ENCODE measurements at places on chromosomes 2 and 18.

- no peak for DNase-seq
Measured at GRCh38 chr2:160910681-160911080, 249.5 kb upstream of the TANK start.

GRCh38 chr18:60493066-60493465 is 120.5 kb upstream of the MC4R start:
- no peak for DNase-seq

DNA sequence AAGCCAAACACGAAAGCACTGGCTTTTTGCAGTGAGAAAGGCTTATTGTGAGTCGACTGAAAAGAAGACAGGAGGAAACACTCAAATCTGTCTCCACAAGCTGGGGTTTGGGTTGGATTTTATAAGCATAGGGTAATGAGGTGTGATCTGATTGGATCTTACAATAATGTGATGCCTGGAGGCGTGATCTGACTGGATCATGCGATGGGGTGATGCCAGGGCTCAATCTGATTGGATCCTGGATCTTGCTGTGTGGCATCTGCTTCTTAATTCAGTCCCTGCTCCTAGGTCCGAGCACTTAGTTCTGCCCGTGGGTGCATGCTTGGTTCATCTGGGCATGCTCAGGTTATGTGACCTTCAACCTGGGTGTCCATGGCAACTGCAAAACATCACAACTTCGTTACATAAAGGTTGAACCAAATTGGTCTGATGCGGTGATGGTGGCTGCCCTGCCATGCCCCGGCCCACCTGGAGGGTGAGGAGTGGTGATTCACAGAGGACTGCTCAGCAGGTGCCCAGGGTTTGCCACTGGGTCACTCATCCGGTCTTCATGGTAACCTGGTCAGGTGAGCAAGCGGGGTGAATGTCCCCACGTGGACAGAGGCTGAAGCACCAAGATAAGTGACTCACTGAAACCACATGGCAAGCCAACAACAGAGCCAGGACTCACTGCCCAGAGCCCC is 111.0 kb downstream of the KCNF1 start:
- DNase-seq: no peak

GRCh38 chr2:107633580-107634147 is 193.0 kb upstream of the RGPD4 start:
- DNase-seq: no peak

- DNase-seq: no peak
Measured at GRCh38 chr2:96163415-96163767, 18.2 kb upstream of the DUSP2 start.

DNA sequence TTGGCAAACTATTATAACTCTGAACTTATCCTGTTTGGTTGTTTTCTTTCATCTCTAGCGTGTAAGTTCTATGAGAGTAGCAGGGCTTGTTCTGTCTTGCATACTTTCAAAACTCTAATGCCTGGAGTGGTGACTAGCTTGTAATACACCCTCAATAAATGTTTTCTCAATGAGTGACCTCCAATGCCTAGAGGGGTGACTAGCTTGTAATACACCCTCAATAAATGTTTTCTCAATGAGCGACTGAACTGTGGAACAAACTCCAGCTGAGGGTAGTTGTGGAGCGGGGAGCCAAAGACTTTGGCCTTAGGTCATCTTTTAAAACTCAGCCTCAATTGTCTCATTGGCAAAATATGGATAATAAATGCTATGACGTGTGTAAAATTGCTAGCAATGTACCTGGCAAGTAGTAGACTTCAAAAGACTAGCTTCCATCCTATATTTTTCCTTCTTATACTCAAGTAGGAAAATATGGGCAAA is 1.8 kb downstream of the GPD2 start:
- DNase-seq: no peak

- no peak for DNase-seq
Measured at GRCh38 chr2:1542971-1543370, 129.7 kb downstream of the TPO start.

DNA sequence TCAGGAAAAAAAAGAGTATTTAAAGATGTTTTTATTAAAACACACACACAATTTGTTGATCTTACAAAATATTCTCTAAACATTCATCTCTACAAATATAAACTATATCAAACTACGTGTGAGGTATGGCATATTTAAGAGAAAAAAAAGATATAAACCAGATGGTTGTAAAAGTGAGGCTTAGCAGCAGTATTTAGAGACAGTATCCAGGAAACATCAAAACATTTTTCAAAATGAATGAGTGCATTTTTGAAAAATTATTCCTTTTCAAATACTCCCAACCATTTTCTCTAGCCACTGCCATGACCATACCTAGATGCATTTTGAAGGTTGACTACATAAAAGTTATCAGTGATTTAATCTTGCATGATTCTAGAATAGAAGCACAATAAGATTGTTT is 38.2 kb upstream of the RAB27B start:
- DNase-seq: no peak

DNA sequence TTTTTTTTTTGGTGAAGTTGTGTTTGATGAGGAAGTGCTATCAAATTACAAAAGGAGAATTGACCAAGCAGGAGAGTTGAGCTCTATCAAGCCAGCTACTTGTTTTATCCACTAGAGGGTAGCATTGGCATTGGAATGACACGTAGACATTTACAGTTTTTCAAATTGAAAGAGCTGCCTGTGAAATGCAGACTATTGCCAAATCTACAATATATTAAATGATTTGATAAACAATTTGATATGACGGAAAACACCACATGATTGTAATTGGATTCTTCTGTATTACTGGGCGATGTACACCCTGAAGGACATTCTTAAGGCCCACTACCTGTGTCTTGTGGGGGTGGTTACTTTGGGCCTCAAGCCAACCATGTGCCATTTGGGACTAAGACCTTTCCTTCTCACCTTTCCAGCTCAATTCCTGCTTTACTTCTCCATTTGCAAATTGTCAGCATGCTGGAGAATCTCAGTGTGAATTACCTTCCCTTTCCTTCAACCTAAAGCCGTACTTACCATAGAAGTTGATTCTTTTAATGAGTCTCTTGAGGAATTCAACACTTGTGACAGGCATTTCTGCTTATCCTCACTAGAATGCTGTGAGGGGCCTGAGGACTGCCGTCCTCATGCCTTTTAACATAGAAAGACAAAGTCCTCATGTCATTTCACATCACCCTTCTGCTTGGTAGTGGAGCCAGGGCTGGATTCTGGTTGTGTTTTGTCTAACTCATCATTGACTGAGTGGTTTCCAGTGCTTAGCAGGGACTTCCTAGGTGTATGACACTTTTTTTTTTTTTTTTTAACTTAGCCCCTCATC is 134.8 kb upstream of the THUMPD2 start:
- peak; percentile 10 for DNase-seq

- DNase-seq: no peak
Measured at GRCh38 chr2:207502577-207503198, 27.1 kb upstream of the CREB1 start.

DNA sequence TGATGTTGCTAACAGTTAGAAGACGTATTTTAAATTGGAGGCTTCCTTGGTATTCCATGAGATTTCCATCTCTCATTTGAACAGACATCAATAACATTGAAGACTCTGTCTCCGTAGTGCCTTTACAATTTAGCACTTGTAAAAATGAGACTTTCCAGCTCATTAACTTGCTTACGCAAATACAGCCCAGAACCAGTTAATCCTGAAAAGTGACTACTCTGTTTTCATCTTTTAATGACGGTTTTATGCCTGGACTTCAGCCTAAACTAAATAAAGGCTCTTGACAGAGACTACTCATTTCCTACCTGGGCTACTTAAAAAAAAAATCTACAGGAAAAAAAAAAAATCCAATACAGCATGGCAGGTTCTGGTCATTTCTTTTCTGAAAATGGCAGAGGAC is 148.6 kb downstream of the LRATD1 start:
- no peak for DNase-seq

DNA sequence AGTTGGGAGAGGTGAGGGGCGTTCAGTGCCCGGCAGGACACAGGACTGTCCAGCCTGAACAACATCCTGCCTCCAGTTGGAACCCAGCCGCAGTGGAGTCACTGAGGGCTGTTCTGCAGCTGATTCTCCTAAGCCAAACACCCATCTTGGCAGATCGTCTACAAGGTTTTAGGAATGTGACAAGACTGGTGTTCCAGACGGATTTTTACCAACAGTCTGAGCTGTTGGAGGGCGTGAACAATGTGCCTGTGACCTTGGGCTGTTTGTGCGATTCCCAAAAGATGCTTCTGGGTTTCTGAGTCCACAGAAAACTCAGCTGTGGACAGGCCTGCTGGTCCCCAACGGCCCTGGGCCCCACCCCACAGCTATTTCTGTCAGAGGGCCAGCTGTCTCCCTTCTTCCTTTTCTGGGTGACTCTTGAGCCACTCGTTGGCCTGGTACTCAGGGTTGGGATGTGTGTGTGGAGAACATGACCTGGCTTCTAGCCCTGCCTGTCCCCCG is 5.7 kb downstream of the LRRFIP1 start:
- DNase-seq: no peak

GRCh38 chr2:61774351-61774750 is 79.5 kb downstream of the FAM161A start:
- no peak for DNase-seq

GRCh38 chr2:151833984-151834383 is 5.8 kb upstream of the ARL5A start:
- no peak for DNase-seq

DNA sequence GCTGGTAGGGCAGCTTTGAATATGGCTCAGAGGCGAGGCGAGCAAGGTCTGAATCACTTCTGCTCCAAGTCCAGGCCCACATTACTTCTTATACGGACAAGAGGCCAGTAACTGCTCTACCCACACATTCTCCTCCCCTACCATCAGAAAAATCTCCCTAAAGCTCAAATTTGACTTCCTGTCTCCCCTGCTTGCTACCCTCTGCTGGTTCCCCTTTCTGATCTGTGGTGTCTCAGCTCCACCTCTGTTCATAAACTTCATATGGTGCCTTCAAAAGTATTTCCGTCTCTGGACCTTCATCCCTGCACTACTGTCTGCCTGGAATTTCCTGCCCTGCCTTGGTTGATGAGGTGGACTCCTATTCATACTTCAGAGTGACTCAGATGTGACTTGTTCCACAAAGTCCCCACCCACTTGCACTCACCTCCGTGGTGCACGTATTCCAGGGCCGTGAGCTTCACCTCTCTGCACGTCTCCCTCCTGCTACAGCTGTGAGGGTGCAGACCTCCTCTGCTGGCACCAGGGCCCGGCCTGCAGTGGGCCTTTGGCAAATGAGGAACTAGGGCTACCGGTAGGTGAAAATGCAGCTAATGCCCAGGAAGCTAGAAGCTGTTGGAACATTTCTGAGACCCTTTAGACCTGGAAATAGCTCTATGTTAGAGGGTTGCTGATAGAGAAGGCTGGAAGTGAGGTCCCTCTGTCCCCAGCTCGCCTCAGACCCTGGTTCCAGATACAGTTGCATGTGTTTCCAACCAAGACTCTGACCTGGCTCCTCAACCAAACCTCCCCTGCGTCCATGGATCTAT is 24.6 kb upstream of the KCMF1 start:
- peak; percentile 58 for DNase-seq

DNA sequence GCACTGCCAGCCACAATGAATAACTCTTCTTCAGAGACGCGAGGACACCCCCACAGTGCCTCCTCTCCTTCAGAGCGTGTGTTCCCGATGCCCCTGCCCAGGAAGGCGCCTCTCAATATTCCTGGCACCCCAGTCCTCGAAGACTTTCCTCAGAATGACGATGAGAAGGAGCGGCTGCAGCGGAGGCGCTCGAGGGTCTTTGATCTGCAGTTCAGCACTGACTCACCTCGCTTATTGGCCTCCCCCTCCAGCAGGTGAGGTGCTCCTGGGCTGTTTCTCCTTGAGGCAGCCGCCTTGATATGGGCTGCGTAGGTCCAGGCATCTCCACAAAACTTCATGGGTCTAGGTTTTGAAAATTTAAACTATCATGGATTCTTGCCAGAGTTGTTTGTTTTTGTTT is 6.1 kb downstream of the NCAPH start:
- DNase-seq: no peak

- no peak for DNase-seq
Measured at GRCh38 chr2:166125557-166125956, 2.3 kb downstream of the SCN1A start.

DNA sequence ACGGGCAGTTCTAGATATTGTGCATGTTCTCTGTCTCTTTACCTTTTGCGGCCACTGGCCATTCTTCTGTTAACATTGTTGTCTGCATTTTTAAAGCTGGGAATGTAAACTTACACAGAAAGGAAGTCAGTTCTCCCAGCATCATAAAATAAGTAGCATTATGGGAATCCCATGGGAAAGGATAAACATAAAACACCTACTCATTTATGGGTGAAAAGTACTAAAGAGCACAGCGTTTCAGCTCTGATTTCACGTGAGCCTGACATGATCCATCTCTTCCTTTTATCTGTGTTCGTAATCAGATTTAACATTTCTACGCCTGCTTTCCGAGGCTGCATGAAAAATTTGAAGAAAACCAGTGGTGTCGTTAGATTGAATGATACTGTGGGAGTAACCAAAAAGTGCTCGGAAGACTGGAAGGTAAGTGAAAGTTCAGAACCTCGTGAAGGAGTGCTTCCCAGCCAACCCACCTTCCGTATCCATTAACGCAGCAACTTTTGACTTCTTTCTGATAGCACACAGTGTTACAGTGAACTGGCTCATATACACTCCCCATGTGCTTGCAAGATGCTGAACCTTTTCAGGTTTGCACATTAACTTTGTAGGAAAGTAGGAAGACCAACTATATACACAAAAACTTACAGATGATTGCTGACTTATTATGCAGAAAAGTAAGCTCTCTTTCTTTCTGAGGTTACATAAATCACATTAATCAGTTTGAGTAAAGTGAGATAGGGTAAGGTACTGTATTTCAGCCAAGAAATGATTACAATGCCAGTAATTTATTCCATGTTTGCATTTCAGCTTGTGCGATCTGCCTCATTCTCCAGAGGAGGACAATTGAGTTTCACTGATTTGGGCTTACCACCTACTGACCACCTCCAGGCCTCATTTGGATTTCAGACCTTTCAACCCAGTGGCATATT is 86.5 kb upstream of the TTC39C start:
- no peak for DNase-seq

DNA sequence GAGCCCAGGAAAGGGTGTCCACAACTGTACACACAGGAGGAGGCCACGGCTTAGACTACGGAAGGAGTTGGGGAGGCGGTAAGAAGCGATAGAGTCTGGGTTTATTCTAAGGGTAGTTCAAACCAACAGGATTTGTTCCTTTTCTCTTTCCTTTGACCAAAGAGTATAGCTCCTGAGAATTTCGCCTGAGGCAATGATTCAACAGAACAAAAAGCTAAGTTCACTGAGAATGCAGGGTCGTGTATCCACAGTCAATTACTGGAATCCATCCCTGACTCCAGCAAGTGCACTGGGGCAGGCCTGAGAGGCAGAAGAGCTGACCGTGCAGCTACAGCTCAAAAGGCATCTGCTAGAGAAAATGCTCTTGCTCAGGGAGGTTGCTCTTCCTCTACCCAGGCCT is 140.9 kb downstream of the TFCP2L1 start:
- DNase-seq: no peak

DNA sequence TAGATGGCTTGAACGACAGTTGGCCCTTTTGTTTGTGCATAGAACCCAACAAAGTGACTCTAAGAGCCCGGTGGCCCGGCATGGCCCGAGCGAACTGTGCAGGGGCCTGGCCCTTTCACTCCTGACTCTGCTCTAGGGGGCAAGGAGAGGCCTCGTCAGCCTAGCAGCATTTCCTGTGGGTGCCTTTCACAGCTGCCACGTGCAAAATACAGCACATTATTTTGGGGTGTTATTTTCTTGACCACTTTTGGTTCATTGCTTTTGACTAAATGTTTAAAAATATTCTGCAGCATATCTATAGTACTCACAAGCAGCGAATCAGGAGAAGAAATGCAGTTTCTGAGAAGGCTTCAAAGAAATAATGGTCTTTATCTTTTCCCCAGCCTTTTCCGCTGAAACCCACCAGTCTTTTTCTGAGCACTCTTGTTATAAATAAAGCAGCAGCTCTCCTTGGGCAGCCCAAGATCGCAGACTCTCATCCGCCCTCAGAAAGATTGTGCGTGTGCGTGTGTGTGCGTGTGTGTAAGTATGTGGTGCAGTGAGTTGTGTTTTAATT is 31.3 kb downstream of the DGKD start:
- no peak for DNase-seq

Data from activated CD4-positive, alpha-beta T cell treated with anti-CD3 and anti-CD28 coated beads for 24 hours (primary cell).